ENCODE measurements at places on chromosomes 12 and 14. TPM values are rescaled to one million over a fixed set of nuclear protein-coding genes. Genes with fewer than 3 reads are reported as not detected.

- no peak for DNase-seq
Observed at GRCh38 chr14:68380329-68380741, 412.5 kb downstream of the ZFP36L1 start.

- DNase-seq: no peak
Observed at GRCh38 chr12:8950702-8951478, 1.4 kb upstream of the M6PR start.

Gene REM2
- polyA plus RNA-seq: 0.23 TPM

GRCh38 chr14:65704850-65705249 is 292.3 kb downstream of the FUT8 start:
- DNase-seq: no peak

- DNase-seq: no peak
Observed at GRCh38 chr14:94472842-94473241, 3.2 kb downstream of the SERPINA9 start.

Gene RBP5
- polyA plus RNA-seq: 3.7 TPM

Gene CCDC60
- not detected for polyA plus RNA-seq

DNA sequence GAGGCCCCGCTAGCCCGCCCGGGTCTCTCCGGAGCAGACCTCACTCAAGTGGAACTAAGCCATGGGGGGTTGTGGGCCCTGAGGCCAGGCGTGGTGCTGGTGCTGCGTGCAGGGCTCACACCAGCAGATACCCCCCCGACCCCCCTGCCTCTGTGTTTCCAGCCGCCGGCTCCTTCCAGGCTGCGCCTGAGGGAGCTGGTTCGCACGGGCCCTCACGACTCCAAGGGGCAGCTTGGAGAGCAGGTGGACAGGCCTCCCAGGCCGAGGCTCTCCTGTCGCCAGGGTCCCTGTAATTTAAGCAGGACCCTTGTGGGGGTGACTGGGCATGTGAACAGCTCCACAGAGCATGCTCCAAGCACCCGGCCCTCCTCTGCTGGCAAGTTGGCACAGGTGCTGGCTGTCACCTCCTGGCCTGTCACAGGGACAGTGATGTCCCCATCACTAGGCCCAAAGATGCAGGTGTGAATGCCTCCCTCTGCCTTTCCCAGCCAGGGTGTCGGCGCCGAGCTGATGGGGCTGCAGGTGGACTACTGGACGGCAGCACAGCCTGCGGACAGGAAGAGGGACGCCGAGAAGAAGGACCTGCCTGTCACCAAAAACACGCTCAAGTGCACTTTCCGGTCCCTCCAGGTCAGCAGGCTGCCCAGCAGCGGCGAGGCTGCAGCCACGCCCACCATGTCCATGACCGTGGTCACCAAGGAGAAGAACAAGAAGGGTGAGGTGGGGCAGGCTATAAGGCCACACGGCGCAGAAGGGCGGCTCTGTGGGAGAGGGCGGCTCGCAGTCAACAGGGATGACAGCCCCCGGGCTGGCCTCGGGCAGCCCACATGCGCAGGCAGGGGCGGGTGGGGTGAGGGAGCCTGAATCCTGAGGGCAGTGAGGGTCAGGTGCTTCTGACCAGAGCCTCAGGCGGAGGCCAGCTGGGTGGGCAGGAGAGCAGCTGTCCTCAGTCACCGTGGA is 5.9 kb upstream of the TEX22 start:
- DNase-seq: no peak

Gene PRPH
- polyA plus RNA-seq: 1.4 TPM

DNA sequence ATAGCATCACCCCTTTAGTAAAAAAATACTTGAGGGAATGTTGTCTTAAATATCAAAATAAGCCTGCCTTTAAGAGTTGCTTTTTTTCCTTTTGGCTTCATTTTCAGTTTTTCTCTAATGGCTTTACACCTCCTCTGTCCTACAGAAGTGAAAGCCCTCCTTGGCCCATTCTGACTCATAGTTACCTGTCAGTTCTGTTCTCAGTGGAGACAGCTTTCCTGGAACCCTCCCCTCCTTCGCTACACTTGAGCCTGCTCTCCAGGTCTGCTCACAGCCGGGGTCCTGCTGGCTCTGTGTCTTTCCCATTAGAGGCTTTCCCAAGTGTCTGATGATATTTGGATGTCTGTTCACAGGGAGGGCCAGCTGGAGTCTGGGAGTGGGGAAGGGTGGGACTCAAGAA is 84.0 kb downstream of the PELI2 start:
- no peak for DNase-seq

Gene OASL
- 0.09 TPM for polyA plus RNA-seq

- DNase-seq: no peak
Observed at GRCh38 chr14:99946652-99947489, 118.4 kb upstream of the EVL start.

- no peak for DNase-seq
Observed at GRCh38 chr12:79886917-79887519, 47.9 kb downstream of the PPP1R12A start.

Gene LPAR5
- 2.4 TPM for polyA plus RNA-seq

Gene RD3L
- polyA plus RNA-seq: not detected

DNA sequence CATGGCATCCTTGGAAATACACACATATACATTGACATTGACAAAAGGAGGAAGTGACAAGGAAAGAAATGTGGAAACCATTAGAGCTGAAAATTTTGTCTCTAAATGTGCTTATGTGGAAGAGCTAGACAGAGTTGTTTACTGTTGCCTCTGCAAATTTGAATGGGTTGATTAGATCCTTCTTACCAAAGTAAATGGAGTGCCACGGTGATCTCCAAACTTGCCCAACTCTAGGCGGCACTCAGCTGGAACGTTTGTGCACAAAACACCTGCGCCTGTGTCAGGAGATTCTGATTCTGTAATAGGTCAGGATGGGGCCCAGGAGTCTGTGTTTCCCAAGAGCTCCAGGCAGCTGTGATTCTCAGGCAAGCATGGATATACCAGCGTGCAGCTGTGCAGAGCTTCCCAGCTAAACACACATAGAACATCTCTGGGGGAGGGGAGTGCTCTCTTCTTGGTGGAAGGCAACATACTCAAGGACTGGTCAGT is 77.8 kb upstream of the BDKRB2 start:
- peak; percentile 25 for DNase-seq

Gene AMDHD1
- polyA plus RNA-seq: 0.10 TPM

- DNase-seq: peak; percentile 80
Observed at GRCh38 chr14:99274346-99275221, 2.6 kb upstream of the BCL11B start.

- DNase-seq: no peak
Observed at GRCh38 chr14:23828616-23829015, 125.0 kb upstream of the DHRS4 start.

GRCh38 chr14:70663707-70664179 is 22.0 kb downstream of the TTC9 start:
- DNase-seq: no peak

DNA sequence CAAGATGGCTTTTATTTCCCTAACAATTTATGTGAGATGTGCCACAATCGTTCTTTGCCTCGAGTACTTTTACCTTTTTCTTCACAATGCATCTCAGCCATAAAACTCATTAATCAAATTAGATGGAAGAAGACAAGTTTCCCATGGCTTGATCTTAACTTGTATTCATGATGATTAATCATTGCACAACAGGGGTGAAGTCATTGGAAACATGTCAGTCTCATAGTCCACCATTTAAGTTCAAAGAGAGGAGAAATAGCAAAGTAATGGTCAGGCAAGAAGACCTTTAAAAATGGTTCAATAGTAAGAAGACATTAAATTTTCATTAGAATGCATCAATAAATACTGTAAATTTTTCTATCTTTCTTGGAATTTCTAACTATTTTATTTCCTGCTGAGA is 136.3 kb downstream of the FOXG1 start:
- DNase-seq: no peak

Gene KLHDC1
- 6.0 TPM for polyA plus RNA-seq

Gene KIF26A
- 11.7 TPM for polyA plus RNA-seq

- no peak for DNase-seq
Observed at GRCh38 chr12:47214771-47215170, 135.0 kb upstream of the AMIGO2 start.

Gene AKAP3
- polyA plus RNA-seq: 1.0 TPM

DNA sequence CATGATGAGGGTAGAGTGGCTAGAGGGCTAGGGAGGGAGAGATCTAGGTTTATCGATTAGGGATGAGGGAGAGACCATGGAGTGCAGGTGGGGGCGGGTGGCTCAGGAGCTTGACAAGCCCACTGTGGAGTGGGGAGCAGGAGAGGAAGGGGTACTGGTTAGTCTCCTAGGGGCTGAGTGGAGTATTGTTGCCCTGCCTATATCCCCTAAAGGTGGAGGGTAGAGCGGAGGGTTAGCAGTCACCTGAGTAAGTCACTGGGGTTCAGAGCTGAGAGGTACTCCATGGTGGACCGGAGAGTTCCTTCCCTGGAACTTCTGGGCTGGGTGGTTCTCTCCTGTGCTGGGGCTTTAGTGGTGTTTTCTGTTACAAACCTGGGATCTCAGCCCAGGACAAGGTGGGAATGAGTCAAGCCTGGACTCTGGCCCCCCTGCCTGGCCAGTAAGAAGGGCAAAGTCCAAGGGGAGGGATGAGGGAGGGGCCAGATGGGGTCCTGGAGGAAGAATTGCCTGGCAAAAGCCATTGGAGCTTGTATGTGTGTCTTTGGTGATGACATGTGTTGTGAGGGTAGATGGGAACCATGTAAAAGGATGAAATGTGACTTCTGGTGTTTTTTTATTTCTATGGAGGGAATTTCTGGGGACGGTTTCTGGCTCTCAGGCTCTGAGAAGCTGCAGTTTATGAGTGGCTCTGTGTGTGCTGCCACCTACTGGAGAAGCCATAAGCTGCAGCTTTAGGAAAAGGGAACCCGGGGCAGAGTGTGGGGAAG is at the start of gene CIDEB:
Gene CIDEB (minus strand): TSS at position 403 of the 767 bp plus-strand sequence. CDS start 119 bp downstream, at position 284.
- no peak for DNase-seq

- DNase-seq: no peak
Observed at GRCh38 chr14:99333841-99334635, 62.0 kb upstream of the BCL11B start.

DNA sequence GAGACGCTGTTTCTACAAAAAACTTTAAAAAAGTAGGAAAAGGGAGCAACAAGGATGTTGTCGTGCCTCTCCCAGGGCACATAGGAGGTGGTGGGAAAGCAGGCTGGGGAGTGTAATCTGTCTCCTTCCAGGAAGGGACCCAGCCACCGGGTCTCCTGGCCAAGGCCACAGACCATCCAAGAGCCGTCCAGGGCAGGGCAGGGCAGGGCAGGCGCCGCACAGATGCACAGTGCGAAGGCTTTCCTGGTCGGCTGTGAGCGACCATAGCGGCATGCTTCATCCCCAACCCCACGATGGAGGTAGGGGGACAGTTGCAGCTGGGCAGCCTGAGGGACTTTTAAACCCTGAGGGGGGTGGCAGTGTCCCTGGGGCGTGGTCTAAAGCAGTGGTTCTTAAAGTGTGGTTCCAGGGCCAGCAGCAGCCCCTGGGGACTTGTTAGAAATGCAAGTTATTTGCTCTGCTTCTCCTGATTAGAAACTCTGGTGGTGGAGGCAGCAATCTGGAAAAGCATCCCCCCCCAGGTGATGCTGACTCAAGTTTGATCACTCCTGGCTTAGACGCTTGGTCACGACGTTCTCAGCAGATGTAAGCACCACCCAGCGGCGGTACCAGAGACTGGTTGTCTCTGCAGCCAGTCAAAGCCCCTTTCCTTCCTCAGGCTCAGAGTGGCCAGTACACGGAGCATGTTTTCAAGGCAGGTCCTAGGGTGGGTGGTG is 197.4 kb upstream of the PRMT8 start:
- no peak for DNase-seq
